ENCODE measurements at places on chromosomes 4 and X.

DNA sequence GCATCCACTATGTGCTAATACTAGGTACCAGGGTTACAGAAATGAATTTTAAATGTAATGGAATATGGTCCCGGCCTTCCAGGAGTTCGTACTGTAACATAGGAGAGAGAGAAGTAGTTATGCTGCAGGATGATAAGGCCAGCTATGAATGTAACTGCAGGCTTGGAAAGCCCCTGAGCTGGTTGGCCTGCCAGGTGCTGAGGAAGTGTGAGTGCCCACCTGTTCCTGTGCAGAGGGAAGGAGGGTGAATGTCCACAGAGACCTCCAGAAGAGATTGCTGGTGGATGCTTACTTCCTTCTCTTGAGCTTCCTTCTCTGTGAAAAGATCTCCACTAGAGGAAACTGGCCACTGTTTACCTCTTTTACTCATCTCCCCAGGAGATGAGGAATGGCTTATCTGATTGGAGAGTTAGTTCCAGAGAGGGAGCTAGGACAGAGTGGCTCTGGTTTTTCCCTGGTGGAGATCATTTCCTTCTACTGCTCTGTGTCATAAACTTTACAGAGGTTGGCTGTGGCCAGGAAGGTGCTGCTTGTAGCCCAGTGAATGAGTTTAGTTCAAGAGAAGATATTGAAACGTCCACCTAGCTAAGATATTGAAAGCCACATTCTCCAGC, 114.0 kb upstream of the LNX1 start:
- DNase-seq: no peak

DNA sequence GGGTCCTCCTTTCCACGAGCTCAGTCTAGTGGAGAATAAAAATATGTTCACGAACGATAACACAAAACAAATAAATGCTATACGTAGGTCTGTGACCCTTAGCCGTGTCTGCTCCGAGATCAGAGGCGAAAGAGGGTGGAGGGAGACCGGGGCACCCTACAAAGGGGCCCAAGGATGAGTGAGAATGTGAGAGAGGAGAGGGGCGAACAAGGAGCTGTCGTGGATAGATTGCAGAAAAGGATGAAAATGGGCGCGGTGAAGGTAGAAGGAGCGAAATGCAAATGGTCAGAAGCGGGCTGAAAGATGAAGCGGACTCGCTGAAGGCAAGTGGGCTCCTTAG, 6.2 kb upstream of the ZBTB33 start:
- no peak for DNase-seq

- no peak for DNase-seq
Observed at GRCh38 chrX:77640702-77641101, 145.3 kb downstream of the ATRX start.

GRCh38 chr4:73687421-73687820, 52.9 kb upstream of the CXCL8 start:
- DNase-seq: no peak

GRCh38 chr4:149711593-149712365, 103.9 kb downstream of the IQCM start:
- DNase-seq: no peak

DNA sequence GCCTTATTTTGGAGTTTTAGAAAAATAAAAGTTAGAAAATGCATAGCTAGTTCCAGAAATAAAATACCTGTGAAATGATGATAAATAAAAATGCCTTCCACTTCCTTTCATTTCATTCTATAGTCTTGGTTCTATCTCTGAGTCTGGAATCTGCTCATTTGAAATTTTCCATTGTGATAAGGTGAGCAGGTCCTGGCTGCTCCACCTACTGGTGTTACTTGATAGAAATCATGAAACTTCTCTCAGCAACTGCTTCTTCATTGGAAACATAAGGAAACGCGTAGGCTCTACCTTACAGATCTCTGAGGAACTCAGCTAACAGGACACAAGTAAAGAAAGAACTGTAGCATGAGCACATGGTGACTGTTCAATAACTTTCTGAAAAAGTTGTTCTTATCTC, 141.8 kb downstream of the DCHS2 start:
- DNase-seq: no peak
